ENCODE measurements at places on chromosomes 5 and 9.

- no peak for DNase-seq
Observed at GRCh38 chr5:35898952-35899660, 39.3 kb downstream of the CAPSL start.

DNA sequence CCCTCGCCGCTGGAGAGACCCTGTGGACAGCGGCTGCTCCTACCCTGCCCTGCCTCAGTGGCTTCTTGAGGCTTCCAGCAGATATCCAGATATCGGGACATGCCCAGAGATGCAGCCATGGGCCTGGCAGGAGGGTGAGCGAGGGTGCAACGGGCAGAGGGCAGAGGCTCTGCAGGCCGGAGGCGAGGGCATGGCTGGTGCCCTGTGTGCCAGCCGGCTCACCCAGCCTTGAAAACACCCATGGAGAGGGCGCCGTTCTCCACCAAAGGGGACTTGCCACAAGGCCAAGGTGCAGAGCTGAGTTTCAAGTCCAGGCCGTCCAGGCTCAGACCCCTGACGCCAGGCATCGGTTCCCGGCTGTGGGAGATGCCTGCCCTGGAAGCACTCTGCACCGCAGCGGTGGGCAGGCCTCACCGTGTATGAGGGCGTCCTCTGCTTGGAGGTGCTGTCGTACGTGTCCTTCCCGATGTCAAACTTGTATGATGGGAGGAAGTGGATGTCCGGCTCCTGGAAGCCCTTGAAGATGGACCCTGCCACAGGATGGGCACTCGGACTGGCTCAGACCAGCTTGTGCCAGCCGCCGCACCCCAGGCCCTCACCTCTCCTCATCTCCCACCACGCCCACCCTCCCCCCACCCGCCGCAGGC is 8.9 kb downstream of the INPP5E start:
- no peak for DNase-seq

DNA sequence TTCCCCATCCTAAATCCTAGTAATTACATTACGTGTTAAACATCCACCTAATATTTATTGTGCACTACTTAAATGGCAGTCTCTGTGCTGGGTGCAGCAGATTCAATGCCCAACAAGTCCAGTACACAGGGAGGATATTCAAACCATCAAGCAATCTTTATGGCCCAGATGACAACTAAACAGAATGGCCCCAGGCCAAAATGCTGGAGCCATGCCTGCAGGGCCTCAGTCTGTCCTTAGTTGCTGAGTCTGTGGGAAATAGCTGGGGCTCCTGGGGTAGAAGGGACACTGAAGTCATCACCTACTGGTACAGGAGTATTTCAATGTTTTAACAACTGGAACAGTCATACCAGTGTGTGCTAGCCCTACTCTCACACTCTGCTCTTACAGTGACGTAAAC is 153.5 kb downstream of the ZNF608 start:
- DNase-seq = no peak

- no peak for DNase-seq
Observed at GRCh38 chr5:160961761-160962160, 109.8 kb upstream of the ATP10B start.

DNA sequence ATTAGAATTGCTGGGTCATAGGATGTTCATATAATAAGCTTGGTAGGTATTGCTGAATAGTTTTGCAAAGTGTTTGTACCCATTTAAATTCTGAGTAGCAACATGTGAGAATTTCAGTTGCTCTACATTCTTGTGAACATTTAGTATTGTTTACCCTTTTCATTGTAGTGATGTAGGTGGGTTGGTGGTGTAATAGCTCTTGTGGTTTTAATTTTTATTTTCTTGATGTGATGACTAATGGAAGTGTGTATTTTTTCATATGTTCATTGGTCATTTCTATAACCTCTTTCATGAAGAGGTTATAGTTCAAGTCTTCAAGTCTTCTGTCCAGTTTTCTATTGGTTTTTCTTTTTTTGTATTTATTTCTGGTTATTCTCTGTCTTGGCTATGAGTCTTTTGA is 34.4 kb downstream of the RASA1 start:
- no peak for DNase-seq

GRCh38 chr5:76836181-76836580 is 13.6 kb upstream of the S100Z start:
- DNase-seq = no peak
